ENCODE measurements at places on chromosomes 4 and X.

- DNase-seq: no peak
Observed at GRCh38 chrX:39550795-39551361, 546.9 kb downstream of the BCOR start.

DNA sequence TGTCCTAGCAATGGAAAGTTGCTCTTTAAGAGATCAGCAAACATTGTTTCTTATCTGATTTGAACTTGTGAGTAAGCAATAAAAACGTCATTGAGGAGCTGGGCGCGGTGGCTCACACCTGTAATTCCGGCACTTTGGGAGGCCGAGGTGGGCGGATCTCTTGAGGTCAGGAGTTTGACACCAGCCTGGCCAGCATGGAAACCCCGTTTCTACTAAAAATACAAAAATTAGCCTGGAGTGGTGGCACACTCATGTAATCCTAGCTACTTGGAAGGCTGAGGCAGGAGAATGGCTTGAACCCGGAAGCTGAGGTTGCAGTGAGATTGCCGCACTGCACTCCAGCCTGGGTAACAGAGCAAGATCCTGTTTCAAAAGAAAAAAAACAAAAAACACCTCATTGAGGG, 11.2 kb upstream of the PLAC8 start:
- peak; percentile 78 for DNase-seq

- DNase-seq: no peak
Observed at GRCh38 chrX:43958529-43958928, 14.7 kb downstream of the NDP start.

GRCh38 chr4:145061318-145061920, 36.6 kb downstream of the ANAPC10 start:
- DNase-seq: no peak

GRCh38 chr4:128565054-128565453, 244.4 kb upstream of the JADE1 start:
- no peak for DNase-seq

DNA sequence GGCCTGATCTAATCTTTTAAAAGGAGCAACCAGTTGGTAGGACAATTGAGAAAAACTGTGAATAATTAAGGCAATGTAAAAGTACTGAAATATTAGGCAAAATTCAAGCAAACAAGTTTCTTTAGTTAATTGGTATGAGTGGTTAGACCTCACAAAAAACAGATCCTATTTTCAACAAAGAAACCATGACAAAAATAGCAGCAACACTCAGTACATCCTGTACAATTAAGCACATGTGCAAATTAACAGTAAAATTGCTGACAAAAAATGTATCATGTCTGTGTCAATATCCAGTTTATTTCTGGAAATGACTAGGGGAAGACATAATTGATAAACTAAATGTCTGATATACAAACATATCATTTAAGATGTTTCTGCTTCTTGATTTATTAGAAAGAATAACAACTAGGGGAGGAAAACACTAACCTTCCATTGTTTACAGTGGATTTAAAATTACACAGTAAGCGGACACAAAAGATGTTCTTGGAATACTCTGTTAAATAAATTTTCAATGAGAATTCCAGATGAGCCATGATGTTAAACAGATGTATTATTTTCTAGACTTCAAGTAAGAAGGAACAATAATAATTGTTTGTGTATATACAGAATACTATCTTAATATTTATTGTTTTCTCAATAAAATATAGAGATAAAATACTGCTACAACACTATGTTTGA, 638.9 kb downstream of the SPRY1 start:
- DNase-seq: no peak

- DNase-seq: no peak
Observed at GRCh38 chr4:107993969-107994368, 4.3 kb downstream of the HADH start.
